Activated CD8-positive, alpha-beta T cell treated with anti-CD3 and anti-CD28 coated beads for 36 hours (primary cell): ENCODE measurements at places on chromosomes 5 and 9. TPM values are rescaled to one million over a fixed set of nuclear protein-coding genes. Genes with fewer than 3 reads are reported as not detected.

GRCh38 chr5:1513326-1514026 lies 10.3 kb downstream of the LPCAT1 start:
- no peak for DNase-seq

Gene CRB2
- 0.09 TPM for total RNA-seq

- DNase-seq, result no peak
Observed at GRCh38 chr5:93406971-93407401, 174.0 kb downstream of the NR2F1-AS1 start.

- DNase-seq, result no peak
Observed at GRCh38 chr5:15249152-15249551, 250.8 kb upstream of the FBXL7 start.

GRCh38 chr9:134621558-134622110 lies 20.0 kb upstream of the COL5A1 start:
- DNase-seq, result no peak

Gene PKD2L2
- not detected for total RNA-seq

DNA sequence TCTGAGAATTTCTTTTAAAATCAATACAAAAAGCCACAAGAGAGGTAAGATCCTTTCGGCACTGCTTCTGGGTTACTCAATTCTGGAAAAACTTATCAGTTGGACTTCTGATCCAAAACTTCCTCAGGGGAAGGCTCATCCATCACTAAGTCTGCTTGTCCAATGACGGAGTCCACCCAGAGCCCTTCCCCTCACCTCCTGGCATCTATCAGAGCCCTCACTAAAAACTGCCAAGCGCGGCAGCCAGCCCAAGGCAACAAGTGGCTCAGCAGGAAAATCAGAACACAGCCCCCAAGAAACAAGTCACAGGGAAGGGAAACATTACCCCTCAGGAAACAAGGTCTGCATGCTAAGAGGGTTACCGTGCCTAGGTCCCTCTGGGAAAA lies 869 bp upstream of the ESM1 start:
- no peak for DNase-seq

DNA sequence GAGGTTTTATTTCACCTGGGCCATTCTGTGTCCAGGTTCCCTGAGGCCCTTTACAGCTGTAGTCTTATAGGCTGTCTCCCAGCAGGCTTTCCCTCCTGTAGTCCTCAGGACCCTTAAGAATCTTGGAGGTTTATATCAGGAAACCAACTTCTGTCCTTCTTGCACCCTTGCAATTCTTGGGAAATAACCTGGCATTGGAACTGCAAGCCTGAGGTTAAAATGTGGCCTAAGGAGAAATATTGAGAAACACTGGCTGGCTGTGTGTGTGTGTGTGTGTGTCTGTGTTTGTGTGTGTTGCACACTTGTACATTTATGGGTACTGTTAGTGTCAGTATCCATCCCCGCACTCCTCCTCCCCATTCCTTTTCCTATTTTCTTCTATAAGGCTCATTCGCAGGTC lies 168.9 kb downstream of the PAPPA start:
- DNase-seq, result no peak

Gene IFNB1
- 0.87 TPM for total RNA-seq

Gene PCDHA4
- total RNA-seq, result not detected

GRCh38 chr9:126160854-126161329 lies 165.7 kb upstream of the MVB12B start:
- no peak for DNase-seq

DNA sequence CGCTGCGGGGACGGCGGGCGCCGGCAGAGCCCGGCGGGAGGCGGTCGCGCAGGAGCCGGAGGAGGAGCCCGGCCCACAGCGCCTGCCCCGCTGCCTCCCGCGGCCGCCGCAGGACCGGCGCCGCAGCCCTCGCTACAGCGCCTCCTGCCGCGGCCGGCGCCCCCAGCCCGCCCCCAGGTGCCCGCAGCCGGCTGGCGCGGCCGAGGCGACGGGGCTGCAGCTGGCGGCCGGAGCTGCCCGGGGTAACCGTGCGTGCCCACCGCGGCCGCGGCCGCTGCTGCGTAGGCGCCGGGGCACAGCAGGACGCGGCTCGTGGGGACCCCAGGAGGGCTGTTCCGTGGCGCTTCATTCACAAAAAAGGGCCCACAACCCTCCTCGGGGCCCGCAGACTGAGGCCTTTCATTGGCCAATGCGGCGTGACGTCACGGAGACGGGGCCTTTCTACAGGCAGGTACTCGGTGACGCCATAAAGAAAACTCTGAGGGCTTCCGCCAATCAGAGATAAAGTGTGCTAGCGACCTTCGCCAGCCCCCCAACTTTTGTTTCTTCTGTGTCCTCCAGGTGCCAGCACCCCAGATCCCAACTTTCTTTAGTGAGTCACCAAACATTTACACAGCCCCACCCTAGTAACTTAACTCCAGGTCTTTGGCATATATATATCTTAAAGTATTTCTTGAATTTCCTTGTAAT lies at the start of gene CDC14B:
Gene CDC14B (minus strand): TSS at position 353 of the 690 bp plus-strand sequence. CDS start 465 bp downstream, outside the sequence.
- peak; percentile 85 for DNase-seq

Gene FAM174A
- 6.6 TPM for total RNA-seq

GRCh38 chr5:141695627-141696215 lies 13.7 kb upstream of the ARAP3 start:
- no peak for DNase-seq

- peak; percentile 46 for DNase-seq
Observed at GRCh38 chr5:61332358-61332749, 296 bp downstream of the ZSWIM6 start.

DNA sequence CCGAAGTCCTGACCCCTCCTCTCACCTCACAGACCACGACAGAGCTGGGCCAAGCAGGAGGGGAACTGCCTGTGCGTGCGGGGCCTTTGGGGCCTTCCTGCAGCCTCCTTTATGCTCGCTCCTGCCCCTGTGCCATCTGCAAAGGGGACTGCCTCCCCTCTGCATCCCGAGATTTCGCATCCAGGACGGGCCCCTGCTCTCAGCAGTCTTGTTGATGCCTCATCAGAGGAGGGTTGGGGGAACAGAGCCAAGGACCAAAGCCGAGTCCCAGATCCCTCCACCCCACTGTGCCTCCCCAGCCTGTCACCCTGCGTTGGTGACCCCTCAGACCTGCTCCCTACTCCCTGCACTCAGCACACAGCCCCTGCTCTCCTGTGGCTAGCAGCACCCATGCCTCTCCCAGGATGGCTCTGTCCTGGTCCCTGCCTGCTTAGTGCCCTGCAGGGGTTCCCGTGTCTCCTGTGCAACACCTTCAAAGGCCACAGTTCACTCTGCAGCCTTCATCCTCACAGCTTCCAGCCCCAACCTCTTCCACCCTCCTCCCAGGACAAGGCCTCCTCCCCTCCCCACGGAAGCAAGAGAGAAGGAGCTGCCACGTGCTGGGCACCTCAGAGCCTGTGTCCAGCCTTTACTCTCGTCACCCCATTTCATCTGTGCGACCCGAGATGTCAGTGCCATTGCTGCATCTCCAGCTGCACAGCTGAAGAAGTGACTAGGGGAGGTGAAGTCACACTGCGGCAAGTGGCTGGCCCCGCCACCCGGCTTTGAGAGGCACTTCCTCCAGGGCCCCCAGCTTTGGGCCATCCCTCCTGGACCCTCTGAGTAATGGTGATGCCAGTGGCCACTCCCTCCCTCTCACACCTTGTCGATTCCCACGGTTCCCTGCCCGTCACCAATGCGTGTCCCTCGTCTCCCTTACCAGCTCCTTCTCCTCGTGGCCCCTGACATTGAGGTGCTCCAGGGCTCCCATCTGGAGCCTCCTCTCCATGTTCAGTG lies 62.6 kb upstream of the LRRTM2 start:
- no peak for DNase-seq

Gene FOXD4
- not detected for total RNA-seq

DNA sequence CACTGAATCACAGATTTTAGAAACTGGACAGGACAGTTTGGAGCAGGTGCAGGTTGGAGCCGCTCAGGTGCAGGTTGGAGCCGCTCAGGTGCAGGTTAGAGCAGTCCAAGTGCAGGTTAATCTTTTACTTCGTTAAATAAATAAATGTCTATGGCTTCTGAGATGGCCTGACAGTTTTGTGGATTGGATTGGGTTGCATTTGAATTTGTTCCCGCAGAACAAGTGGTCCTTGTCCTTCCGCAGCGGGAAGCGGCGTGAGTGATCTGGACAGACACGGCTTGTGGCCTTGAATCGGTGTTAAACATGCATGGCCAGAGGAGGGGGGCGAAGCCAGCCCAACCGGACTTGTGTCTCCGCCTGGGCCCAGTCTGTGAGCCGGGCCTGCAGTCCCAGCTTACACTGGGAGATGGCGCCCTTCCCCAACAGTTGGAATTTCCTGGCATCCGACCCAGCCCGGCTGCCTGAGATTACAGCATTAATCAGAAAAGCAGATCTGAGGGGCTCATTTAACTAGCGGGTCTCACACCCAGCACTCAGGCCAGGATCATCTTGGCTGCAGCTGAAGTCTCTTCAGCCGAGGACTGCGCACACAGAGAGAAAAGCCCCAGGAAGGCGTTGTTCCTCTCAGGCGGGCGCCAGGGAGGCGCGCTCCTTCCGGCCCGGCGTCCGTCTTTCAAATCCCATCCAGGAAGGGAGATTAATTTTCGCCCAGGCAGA lies 1.5 kb upstream of the OLFM1 start:
- peak; percentile 73 for DNase-seq

- no peak for DNase-seq
Observed at GRCh38 chr5:1098986-1099597, 12.8 kb downstream of the SLC12A7 start.

GRCh38 chr5:1561402-1561929 lies 37.7 kb upstream of the LPCAT1 start:
- no peak for DNase-seq

- no peak for DNase-seq
Observed at GRCh38 chr5:172322028-172322965, 38.7 kb upstream of the UBTD2 start.

GRCh38 chr5:83654427-83654994 lies 66.1 kb downstream of the HAPLN1 start:
- no peak for DNase-seq

Gene ERCC8
- total RNA-seq, result 10.8 TPM

Gene PCDHA13
- total RNA-seq, result not detected

DNA sequence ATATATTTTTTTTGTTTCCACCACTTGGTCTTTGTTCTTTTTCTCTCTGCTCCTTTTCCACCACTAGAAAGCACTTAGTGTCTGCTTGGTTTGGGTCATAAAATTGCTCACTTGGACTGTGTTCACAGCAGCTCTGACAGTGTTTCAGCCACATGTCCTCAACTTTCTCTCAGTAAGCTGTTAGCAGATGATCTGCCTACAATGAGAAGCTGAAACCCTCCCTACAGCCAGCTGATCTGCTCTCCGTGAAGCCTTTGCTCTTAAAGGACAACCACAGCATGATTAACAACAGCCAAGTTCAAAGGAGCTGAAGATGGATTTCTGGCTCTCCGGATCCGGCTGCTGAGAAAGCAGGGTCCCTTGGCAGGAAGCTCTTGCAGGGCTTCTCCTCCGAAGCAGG lies 31.6 kb downstream of the PRLR start:
- no peak for DNase-seq

DNA sequence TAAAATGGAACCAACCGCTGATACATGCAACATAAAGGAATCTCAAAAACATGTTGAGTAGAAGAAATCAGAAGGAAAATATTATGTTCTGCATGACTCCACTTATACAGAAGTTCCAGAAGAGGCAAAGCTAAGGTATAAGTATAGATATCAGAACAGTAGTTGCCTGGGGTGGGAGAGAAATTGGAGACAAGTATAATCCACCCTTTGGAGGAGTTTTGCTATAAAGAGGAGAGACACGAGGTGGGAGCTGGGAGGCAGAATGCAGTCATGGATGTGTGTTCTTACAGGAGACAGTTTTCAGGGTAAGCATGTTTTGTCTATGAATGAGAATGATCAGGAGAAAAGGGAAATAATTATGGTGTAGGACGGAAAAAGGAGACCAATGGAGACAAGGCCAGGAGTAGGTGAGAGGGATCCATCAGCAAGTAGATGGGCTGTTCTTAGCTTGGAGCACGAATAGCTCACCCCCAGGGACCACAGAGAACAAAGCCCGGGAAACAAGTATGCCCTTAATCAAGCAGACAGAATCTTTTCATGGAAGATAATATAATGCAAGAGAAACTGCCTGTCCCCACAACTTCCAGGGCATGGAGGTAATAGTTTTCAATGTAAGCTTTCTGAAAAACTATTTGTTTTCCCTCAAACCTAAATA lies 72.2 kb downstream of the MED27 start:
- no peak for DNase-seq

- DNase-seq, result peak; percentile 84
Observed at GRCh38 chr9:34985311-34985899, 4.1 kb upstream of the DNAJB5 start.

Gene FOXD4L6
- 0.16 TPM for total RNA-seq

DNA sequence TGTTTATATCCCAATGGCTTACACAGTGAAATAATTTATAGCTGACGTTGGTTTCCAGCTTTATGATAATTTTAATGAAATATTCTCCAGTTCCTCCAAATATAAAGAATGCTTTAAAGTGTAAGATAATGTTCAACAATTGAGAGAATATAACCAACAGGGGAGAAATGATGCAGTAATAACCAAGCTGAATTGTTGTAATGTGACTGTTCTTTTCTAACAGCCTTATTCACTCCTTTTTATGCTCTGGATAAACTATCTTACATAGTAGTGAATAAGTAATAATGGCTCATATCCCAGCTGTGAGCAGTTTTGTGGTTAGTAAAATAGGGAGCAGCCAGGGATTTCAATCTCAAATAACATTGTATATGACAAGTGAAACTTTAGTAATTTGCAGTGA lies 2348.7 kb upstream of the ACO1 start:
- DNase-seq, result no peak

DNA sequence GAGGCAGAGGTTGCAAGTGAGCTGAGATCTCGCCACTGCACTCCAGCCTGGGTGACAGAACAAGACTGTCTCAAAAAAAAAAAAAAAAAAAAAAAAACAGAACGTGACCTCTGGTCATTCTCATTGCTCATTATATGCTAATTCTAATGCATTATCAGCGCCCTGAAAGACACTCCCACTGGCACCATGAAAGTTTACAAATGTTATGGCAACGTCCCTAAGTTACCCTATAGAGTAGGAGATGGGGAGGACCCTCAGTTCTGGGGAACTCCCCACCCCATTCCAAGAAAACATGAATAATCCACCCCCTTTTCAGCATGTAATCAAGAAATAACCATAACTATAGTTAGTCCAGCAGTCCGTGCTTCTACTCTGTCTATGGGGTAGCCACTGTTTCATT lies 48.9 kb upstream of the DENND4C start:
- peak; percentile 30 for DNase-seq

DNA sequence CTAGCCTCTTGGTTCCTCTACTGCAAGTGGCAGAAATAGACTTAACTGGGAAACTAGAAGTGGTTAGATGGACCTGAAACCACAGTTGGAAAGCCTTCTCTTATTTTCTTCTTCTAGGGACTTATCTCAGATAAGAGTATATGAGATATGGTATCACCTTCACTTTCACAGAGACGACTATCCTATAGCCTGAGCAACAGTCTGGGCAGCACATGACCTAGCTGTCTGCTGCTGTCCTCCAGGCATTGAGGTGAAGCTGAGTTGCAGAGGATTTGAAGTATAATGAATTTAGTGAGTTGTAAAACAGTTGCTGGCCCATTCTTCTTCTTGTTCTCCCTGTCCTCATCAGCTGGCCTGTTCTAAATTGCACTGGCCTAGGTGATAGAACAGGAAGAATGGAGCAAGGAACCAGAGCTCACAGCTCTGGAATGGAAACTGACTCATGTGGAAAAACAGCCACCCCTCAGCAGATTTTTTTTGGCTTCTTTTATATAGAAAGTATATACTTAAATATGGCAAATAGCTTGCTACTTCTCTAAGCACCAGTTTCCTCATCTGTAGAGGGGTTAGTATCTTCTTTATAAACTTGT lies 27.8 kb downstream of the RECK start:
- no peak for DNase-seq
